Cortex of kidney (tissue), 1 donor: ENCODE measurements at places on chromosomes 3 and 15.

- no peak for DNase-seq
These were observed 43.6 kb downstream of the WHAMM start for GRCh38 chr15:82852941-82853561.

DNA sequence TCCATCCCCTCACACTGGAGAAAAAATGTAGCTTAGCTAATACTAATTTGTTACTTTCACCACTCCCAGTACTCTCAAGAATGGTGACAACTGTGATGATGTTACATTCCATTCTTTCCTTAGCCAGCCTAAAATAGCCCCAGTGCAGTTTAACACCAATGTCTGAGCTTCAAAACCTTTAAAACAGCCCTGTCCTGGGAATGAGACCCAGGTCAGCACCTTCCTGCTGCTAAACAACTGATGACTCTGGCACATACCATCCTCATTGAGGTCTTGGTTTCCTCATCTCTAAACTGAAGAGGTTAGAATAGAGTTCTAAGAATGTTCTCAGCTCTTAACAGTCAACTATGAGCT, 3.8 kb downstream of the SCAMP2 start:
- DNase-seq = no peak

DNA sequence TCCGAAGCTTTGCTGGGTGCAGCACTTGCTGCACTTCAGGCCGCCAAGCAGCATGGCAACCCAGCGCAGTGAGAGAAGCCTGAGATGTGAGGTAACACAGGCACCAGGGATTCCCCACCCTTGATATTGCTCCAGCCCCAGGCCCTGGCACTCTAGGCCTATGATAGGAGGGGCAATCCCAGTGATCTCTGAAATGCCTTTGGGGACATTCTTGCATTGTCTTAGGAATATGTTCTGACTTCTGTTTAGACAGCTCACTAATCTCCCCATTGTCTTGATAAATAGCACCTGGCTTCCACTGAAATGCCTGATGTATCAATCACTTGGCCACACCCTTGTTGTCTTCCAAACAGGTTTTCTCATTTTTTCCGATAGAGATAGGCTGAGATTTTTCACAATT, 102.8 kb downstream of the SOX14 start:
- no peak for DNase-seq

DNA sequence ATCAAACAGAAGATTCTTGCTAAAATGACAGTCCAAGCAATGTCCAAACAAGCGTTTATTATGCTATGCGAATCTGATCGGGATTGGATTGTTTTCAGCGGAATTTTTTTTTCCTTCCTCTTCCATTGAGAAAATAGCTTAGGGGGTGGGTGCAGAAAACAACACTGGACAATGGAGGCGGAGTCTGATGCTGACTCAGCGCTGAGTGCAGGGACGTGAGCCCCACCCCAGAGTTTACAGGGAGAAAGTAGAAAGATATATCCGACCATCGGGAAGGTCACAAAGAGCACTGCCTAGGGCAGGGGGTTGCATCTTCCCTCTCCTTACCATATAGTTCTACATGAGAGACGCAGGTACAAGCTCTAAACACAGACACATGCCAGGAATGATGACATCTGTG, 117.0 kb downstream of the FOXP1 start:
- no peak for DNase-seq

DNA sequence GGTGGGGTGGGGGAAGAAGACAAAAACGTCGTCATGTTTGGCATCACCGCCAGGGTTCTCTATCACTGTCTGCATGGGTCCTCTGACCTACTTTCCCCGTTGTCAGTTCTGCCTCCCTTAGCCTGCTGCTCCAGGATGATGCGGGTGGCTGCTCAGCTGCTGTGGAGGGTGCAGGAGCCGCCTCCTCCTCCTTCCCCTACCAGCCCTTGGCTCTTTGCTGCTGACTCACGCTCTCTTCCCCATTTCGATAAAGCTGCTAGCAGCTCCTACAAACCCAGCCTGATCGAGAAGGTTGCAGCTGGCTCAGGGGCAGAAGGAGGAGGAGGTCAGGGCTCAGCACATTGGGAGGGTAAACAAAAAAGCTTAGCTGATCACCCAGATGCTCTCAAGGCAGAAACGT, 49.5 kb upstream of the SEC13 start:
- DNase-seq = no peak

DNA sequence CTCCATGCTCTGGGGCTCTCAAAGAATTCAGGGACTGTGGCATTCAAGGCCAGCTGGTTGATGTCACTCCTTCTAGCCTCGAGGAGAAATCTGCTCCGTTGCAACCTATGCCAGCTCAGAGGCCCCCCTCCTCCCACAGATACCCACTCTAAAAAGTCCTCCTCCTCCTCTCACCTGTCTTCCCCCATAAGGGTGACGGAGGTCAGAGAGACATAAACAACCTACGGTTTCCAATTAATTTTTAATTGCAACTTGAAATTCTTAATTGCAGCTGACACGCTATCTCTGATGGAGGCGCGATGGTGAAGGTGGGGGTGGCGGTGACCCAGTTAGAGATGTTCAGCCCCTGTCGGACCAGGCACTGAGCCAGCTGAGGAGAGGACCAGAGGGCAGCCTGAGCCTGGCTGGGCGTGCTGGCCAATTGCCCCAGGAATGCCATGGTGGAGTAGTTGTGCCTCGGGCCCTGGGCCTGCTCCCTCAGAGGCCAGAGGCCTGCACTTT, 43.2 kb upstream of the INSYN1 start:
- DNase-seq = no peak

DNA sequence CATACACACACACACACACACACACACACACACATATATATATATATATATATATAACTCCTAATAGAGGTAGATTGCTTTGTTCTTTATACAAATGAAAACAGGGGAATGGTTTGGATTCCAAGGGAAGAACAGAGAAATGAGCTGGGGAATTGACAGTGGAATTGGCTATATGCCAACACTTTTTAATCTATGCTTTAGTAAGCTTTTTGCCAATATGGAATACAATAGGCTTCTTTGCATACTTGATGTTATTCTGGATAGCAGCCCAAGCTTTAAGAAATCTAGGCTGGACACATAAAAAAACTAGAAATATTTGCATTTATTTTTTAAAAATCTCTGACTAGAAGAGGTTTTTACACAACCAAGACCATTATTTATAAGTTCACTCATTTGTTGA, 334.2 kb upstream of the MDFIC2 start:
- DNase-seq = no peak

DNA sequence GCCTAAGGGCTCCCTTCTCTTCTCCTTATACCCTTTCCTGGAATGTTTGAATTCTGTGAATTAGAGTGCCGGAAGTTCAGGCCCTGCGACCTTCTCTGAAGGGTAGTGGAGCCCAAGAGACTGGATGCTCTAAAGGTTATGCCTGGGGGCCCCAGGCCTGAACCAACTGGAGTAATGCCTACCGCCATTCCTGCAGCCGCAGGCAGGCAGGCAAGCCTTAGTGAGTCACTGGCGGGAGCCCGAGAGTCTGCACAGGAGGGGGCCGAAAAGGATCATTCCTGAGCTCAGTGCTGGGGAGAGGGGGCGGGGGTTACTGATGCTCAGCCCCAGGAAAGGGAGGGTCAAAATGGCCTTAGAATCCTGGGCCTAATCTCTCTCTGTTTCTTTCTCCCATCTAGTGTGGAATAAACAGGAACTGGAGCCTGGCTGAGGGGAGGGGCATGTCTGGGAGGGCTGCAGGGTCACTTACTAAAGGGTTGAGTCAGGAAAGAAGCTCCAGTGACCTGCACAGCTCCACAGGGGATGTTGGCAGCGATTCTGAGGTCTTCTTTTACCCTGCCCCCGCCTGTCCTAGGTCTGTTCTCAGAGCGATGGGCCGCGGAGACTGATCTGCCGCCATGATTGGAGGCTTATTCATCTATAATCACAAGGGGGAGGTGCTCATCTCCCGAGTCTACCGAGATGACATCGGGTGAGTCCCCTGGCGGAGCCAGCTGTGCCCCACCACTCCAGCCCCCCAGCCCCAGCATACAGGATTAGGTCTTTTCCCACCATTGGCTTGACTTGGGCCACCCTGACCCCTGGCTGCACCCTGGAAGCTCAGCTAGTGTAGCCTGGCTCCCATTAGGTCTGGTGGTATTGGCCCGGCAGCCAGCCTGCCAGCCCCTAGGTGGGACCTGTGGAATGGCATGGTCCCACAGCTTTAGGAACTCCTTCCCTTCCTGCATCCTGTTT, 2.0 kb downstream of the AP2M1 start:
- DNase-seq = no peak

GRCh38 chr3:71415681-71416122, 167.8 kb downstream of the FOXP1 start:
- no peak for DNase-seq

DNA sequence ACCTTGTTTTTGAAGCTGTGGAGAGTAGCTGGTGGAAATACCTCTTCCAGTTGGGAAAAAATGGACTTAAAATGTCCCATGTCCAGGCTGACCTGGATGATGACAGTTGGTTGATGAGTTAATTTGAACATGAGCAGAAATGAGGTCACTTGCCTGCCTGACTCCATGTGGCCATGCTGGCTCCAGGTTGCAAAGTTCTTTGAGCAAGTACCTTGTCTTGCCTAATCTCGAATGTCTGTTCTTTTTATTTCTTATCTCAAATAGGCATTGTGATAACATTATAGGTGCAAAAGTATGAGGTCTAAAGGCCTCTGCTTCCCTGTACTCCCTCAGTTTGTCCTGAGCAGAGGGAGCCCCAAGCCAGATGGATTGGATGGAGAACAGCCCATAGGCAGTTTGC, 9.0 kb downstream of the MAPKBP1 start:
- DNase-seq = no peak

- DNase-seq = no peak
These were observed 188.4 kb downstream of the ABHD5 start for GRCh38 chr3:43879166-43879565.

DNA sequence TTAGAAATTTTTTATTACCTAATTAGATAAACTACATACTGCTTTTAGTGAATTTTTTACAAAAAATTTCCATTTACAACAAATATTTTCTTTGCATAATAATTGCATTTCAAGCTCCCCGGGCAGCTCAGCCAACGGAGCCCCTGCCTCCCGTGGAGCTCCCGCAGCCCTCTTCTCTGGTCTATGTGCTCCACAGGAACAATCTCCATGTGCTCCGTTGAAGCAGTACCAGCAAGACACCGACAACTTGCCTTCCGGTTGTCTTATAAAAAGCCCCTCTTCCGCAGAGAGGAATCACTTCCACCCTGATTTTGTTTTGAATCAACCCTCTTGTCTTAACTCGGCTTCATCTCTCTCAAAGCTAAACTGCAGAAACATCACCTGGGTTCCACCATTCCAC, 46.9 kb upstream of the CHD2 start:
- DNase-seq = no peak

DNA sequence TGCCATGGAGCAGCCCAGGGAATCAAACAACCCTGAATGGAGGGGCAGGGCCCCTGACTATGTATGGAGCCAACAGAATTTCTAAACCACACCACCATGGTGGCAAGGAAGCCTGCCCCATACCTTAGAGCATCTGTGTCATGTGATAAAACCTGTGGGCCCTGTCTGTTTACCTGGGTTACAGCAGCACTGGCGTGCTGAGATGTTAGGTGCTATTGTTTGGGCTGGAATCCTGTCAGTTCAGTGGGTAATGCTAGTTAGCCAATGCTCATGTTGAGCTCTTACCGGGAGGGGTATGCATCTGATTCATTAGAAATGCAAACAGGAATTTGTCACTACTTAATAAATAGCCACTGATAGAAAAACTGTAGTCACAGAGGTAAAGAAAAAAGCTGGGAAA, 63.5 kb upstream of the ETV5 start:
- no peak for DNase-seq

DNA sequence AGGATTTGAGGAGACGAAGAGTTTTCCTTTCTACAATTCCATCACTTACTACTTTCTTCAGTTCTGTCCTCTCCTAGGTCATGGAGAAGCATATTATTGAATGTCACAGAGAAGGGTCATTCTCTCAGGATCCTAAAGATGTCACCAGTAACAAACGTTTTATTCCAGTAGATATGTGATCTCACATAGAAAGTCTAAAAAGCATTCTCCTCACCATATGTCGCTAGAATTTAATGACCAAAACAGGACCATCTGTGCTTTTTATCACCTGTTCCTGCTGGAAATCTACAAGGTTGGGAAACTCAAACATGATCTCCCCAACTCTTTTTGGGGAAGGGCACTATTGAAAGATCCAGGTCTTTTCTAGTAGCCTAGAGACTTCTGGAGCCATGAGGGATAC, 24.0 kb upstream of the FRMD5 start:
- no peak for DNase-seq

DNA sequence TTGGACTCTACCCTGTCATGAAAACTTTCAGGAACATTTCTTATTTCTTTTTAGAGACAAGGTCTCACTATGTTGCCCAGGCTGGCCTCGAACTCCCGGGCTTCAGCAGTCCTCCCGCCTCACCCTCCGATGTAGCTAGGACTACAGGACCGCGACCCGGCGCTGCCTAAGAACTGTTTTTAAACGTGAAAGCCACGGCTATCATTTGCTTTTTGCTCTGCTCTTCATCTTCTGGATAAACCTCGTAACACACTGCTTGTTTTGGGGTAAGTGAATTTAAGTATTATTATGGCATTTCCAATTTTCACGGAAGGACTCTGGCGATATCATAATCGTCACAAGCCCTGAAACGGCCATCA, 14.3 kb upstream of the CCNL1 start:
- DNase-seq = no peak

DNA sequence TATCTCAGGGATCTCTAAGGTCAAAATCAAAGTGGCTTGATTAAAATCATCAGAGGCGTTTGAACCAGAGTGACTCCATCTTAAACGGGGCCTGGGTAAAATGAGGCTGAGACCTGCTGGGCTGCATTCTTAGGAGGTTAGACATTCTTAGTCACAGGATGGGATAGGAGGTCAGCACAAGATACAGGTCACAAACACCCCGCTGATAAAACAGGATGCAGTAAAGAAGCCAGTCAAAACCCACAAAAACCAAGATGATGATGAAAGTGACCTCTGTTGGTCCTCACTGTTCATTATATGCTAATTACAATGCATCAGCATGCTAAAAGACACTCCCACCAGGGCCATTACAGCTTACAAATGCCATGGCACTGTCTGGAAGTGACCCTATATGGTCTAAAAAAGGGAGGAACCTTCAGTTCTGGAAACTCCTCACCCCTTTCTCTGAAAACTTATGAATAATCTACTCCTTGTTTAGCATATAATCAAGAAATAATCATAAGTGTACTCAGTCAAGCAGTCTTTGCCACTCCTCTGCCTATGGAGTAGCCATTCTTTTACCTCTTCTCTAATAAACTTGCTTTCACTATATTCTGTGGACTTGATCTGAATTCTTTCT, 143.3 kb upstream of the SLCO3A1 start:
- DNase-seq = no peak

DNA sequence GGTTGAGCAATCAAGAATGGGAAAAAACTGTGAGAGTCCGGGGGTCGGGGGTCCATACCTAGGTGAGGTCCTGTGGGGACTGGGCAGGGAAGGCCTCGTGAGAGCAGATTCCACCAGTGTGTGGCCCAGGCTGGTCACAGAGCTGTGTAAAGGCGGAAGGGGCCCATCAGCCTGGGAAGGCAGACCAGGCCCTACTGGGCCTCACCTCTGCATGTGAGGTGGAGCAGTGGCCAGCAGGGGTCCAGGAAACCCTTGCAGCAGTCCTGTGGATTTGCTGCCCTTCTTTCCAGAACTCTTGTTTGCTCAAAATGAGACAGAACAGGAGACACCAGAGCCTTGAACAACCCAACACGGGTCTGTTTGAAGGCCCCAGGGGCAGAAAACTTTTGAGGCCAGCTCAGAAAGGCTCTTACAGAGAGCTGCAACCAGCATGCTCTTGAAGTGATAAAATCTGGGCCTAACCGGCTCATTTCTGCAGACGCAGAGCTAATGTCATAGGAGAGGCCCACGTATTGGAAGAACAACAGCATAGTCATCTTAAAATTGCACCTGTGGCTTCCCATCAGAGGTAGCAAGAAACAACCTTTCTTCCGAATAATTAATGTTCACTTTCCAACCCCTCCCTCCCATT, 30.3 kb upstream of the HHATL start:
- no peak for DNase-seq
